ENCODE measurements at places on chromosomes 5 and 9. TPM values are rescaled to one million over a fixed set of nuclear protein-coding genes. Genes with fewer than 3 reads are reported as not detected.

The IFNE gene
- total RNA-seq: 0.34 TPM

The IL13 gene
- total RNA-seq: not detected

The TEX48 gene
- not detected for total RNA-seq

The DDX4 gene
- 0.26 TPM for total RNA-seq

The PCDHB2 gene
- total RNA-seq: 0.21 TPM

- no peak overlapping the region for H3K4me3 ChIP-seq
- no peaks in the 10 kb centered on the region for H3K36me3 ChIP-seq
- H3K27ac ChIP-seq: no peak overlapping the region
- no peaks in the 10 kb centered on the region for H3K4me1 ChIP-seq
- no peak for DNase-seq
Observed at GRCh38 chr9:90640361-90640760, 2.3 kb downstream of the DIRAS2 start.

- no peak overlapping the region for H3K4me3 ChIP-seq
- no peaks in the 10 kb centered on the region for H3K27me3 ChIP-seq
- peak; percentile 54 for DNase-seq
- no peaks in the 10 kb centered on the region for H3K4me1 ChIP-seq
- H3K36me3 ChIP-seq: no peaks in the 10 kb centered on the region
Observed at GRCh38 chr5:90802474-90803317, 244.1 kb downstream of the ADGRV1 start.

DNA sequence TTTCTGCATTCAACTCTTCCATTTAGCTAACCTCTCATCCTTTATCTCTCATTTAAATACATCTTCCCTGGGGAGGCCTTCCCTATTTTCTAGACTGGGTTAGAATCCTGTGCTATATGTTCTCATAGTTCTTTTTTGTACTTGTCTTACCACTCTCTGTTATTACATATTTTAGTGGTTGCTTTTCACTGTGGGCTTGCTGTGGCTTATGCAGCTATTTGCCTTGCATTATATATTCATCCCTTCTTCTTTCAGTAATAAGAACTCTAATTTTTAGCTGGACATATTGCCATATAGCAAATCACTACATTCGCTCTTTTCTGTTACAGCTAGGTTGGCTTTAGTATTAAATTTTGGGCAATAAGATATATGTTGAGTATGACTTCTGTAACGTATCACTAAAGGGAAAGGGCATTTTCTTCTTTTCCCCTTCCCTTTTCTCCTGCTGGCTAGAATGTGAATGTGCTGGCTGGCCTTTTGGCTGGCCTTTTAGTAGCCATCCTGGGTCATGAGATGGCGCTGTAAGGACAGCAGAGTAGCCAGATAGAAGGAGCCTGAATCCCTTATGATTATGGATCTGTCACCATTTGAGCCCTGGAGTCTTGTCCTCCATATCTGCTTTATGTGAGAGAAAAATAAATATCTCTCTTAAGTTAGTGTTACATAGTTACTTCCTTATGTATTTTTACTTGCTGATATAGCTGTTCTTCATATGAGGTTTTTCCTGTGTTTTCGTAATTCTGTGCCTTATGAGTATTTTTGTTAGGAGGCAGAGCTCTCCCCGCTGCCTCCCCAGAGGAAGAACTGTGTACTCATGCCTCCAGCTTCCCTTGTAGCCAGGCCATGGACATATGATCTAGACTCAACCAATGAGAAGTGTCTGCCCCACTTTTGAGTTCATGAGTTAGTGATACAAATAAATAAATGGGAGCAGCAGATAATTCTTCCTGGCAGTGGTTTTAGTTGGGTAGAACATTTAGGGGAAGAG, 65.8 kb downstream of the NDUFAF2 start:
- H3K4me1 ChIP-seq: peaks cover 22% of the 10 kb centered on the region
- no peaks in the 10 kb centered on the region for H3K27me3 ChIP-seq
- no peak overlapping the region for H3K27ac ChIP-seq
- DNase-seq: peak; percentile 19
- H3K4me3 ChIP-seq: no peak overlapping the region

DNA sequence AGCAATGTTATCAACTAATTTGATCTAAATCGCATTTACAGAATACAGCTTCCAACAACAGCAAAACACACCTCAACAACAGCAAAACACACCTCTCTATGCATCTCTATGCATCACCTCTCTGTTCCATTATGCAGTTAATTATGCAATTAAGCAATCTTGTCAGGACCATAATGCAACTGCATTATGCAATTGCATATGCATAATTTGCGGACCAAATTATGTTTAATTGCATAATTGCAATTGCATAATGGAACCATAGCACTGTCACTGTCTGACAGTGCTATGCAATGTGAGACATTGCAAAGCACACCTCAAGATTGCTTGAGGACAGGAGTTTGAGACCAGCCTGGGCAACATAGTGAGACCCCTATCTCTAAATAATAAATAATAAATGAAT, 80.4 kb upstream of the PRSS3 start:
- no peaks in the 10 kb centered on the region for H3K4me1 ChIP-seq
- DNase-seq: no peak
- H3K4me3 ChIP-seq: no peak overlapping the region
- no peaks in the 10 kb centered on the region for H3K36me3 ChIP-seq

DNA sequence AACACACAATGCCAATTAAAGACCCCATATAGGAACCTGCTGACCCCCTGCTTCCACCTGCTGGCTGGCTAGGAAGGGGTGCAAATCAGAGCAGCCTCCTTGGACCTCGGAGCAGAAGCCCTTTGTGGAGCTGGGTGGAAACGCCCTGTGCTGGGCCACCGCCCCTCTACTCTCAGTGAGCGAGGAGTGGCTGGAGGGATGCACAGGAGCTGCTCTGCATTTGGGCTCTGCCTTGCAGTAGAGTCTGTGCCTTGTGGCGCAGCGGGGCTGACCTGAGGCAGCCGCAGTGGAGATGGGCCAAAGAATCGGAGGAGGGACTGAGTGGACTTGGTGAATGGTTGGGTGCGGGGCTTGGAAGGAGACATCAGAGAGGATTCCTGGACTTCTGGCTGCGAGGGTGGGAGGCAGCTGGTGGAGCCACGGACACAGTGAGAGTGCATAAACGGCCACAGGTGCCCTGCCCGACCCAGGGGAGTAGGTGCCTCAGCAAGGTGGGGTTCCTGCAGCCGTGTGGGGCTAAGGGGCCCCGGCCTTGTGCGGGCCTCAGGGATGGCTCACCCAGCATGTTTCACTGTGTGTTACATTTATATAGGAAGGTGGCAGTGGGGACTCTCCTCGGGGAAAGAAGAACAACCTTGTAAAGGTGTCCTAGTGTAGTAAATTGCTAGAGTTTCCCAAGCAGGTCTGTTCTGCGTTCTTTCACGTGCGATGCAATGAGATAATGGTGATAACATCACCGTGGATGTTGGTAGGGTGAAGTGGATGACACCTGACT, 14.1 kb upstream of the IRX4 start:
- no peak overlapping the region for H3K4me3 ChIP-seq
- H3K27me3 ChIP-seq: no peaks in the 10 kb centered on the region
- no peak overlapping the region for H3K27ac ChIP-seq
- no peaks in the 10 kb centered on the region for H3K4me1 ChIP-seq
